Nephron progenitor cell (in vitro differentiated cells): ENCODE measurements at places on chromosomes 4 and X.

DNA sequence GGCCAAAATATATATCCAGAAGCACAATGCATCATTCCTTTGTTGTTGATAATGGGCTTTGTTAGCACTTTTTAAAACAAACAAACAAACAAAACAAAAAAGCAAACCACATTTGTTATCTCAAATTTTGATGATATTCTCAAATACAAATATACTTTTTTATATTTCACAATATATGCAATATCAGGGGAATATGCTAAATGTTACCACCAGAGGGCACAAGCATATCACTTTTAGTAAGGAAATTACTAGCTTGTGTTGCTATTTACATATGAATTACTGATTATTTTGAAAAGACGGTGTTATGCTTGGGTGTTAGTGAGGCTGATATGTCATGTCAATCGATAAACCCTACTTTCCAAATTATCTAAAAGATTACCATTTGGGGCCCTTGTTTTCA is 29.1 kb downstream of the RIPPLY1 start:
- no peak for DNase-seq

DNA sequence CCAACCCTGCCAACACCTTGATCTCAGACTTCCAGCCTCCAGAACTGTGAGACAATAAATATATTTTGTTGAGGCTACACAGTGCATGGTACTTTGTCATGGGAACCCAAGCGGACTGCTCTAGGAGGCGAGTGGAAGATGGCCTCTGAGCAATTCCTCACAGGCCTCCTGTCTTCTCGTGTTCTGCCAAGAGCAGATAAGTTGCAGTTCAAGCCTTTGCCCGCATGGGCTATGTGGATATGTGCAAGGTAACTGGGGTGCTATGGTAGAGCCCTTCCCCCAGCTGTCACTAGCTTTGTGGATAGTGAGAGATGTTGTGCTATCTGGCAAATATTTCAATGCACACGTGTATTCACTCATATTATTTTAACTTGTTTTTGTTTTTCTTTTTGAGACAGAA is 156.0 kb upstream of the BCOR start:
- no peak for DNase-seq

DNA sequence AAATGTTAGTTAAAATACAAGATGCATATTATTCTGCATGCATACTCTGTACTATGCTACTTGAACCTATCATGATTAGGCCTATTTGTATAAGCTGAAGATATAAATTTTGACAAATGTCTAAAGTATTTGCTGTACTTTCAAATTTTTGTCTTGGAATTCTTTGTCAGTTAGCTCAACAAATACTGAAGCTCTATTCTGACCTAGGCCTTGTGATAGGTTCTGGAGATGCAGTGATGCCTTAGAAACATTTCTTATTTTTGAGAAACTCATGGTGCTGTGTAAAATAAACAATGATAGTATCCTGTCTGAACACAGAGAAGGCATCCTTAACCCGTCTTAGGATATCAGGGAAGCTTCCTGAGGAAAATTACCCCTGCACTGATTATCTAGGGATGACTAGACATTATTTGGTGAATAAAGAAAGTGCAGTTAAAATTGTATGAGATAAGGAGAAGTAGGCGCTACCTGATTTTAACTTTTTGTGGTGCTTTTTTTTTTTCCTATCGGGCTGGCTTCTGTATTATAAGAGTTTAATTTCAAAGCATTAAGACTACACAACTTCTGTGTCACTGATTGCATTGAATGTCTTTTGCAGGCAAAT is 43.4 kb downstream of the MOB1B start:
- DNase-seq: no peak

GRCh38 chr4:161791796-161792556 is 371.8 kb downstream of the FSTL5 start:
- no peak for DNase-seq

- no peak for DNase-seq
Measured at GRCh38 chr4:181548873-181549575, 694.2 kb upstream of the TENM3 start.

- DNase-seq: no peak
Measured at GRCh38 chrX:119151051-119151380, 23.4 kb upstream of the KIAA1210 start.

- DNase-seq: no peak
Measured at GRCh38 chr4:153036931-153037482, 100.9 kb downstream of the FHDC1 start.

DNA sequence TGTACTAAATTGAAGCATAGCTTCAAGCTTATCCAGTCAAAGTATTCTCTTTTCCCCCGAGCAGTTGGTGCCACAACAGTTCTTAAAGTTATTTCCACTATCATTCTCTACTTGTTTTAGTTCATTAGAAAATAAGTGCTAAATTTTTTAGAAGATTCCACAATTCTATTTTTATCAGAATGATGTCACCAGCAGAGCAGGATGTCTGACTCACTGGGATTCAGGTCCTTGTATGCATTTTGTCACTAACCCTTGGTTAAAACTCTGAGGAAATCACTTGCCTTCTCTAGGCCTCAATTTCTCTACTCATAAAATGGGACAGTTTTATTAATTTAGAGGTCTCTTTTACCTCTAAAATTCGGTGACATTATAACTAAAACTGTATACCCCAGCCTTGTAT is 3.4 kb downstream of the DDX53 start:
- no peak for DNase-seq

GRCh38 chrX:101564651-101565050 is 14.3 kb downstream of the ARMCX1 start:
- no peak for DNase-seq

DNA sequence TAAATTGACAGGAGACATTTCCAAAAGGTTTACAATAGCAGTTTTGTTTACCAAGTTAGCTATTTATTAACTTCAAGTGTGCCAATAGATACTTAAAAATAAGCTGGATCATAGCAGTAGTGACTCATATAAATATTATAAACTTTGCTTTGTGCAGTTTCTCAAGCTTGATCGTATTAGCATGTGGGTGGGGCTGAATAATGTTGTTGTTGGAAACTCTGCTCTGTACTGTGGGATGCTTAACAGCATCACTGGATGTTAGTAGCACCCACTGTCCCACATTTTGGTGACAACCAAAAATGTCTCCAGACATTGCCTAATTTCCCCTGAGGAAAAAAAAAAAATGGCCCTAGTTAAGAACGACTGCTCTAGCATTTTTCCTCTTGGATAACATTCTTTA is 855.2 kb upstream of the ADGRL3 start:
- no peak for DNase-seq

GRCh38 chrX:30864383-30864785 is 24.7 kb downstream of the TAB3 start:
- no peak for DNase-seq

- no peak for DNase-seq
Measured at GRCh38 chrX:15416133-15416993, 32.1 kb upstream of the VEGFD start.

DNA sequence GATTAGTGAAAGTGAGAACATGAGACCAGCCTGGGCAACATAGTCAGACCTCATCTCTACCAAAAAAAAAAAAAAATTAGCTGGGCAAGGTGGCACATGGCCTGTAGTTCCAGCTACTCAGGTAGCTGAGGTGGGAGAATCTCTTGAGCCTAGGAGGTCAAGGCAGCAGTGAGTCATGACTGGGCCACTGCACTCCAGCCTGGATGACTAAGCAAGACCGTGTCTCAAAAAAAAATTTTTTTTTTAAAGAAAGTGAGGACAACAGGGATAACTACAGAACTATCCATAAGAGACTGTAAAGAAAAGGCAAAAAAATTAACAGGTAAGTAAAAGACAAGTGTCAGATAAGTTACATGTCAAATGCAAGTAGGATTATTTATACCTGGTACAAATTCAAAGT is 13.5 kb upstream of the SPP1 start:
- no peak for DNase-seq
